Left lung (tissue), 14 donors: ENCODE measurements at places on chromosomes 6 and 20.
A peak's percentile ranks its signal among the peaks of the same experiment; 100 is the strongest.

- no peak for DNase-seq
These were observed 5.3 kb downstream of the APMAP start for GRCh38 chr20:24987244-24987643.

DNA sequence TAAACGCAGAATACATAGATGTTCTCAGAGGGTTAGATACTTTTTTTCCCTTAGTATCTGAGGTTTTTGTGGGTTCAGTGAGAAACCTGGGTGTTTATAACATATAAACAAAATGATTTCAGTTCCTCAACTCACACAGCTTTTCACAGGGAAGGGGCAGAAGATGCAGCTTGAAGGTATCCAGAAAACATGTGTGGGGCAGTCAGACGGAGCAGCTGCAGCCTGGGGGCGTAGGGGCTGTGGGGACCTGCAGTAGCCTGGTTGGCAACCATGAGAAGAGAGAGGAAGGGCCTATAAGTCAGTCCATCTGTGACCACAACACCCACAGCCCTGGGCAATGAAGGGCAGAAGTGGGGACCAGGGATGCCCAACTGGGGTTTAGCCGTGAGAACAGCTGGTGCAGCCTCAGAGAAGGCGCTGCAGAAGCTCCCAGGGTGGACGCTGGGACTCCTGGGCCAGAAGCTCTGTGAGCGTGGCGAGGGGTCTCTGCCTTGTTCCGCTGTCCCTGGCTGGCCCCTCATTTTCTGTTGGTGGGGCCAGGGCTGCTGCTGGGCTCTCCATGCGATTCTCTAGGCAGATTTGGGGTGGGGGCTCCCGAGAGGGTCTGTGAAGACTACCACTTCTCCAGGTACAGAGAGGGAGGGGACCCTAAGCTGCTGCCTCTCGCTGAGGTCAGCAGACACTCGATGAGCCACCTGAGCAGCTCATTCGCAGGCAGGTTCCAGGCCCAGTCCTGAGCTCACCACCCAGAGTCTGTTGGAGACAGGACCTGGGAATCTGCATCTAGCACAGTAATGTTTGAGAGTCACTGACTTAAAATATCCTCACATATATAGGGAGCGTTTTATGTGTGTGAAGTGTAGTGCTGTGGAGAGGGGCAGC is 181.2 kb downstream of the ZDHHC14 start:
- DNase-seq, result no peak

GRCh38 chr6:149234051-149234962 is 83.2 kb upstream of the TAB2 start:
- DNase-seq, result no peak

GRCh38 chr20:24694157-24694726 is 224.8 kb downstream of the SYNDIG1 start:
- DNase-seq, result no peak

DNA sequence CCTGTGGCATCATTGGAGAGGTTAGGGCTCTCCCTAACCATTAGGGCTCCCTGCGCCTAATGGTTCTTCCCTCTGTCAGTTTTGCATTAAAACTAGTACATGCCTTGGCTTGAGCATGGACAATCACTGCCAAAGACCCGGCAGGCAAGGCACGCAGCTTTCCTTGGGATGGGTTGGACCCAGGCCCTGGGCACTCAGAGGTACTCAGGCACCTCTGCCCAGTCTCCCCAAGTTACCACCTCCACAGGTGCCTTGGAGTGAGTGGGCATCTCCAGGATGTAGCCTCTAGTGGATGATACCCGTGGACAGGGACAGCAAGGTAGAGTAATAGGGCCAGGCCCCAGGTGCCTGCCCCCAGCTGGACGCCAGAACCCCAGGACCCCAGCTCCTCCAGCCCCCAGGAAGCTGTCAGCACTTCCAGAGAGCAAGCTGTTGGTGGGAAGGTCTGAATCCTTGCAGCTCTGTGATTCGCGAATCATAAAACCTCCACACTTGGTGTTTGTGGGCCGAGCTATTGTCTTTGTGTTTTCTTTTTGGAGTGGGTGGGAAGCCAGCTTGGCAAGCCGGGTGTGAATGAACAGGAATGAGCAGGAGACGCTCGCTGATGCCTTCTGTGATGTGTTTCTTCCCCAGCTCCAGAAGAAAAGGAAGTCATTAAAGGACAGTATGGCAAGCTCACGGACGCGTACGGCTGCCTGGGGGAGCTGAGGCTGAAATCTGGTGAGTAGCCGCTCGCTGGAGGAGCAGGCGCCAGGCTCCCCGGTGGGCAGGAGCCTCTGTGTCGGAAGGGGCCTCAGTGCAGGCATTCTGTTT is 35.1 kb downstream of the SYNJ2 start:
- DNase-seq, result peak; percentile 53

- DNase-seq, result no peak
These were observed 4.6 kb downstream of the SLC44A4 start for GRCh38 chr6:31874084-31874670.

GRCh38 chr6:140370441-140370840 is 996.0 kb upstream of the CITED2 start:
- no peak for DNase-seq

GRCh38 chr6:161487694-161488093 is 213.8 kb upstream of the AGPAT4 start:
- DNase-seq, result no peak

DNA sequence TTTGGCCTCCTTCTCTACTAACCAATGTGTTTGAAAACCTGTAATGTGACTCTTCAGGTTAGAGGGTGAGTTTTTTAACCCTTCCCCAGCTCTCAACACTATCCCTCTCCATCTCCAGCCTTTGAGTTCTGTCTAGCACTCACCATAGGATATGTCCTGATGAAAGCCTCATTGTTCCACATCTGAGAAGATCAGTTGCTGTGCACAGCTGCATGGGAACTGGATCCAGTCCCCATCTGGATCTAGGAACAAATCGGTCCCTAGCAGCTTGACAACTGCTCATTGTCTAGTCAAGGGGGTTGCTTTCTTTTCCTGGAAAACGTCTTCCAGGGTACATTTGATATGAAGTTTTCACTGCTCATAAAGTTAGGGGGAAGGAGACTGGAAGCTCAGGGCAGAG is 45.4 kb upstream of the AGPAT4 start:
- no peak for DNase-seq

DNA sequence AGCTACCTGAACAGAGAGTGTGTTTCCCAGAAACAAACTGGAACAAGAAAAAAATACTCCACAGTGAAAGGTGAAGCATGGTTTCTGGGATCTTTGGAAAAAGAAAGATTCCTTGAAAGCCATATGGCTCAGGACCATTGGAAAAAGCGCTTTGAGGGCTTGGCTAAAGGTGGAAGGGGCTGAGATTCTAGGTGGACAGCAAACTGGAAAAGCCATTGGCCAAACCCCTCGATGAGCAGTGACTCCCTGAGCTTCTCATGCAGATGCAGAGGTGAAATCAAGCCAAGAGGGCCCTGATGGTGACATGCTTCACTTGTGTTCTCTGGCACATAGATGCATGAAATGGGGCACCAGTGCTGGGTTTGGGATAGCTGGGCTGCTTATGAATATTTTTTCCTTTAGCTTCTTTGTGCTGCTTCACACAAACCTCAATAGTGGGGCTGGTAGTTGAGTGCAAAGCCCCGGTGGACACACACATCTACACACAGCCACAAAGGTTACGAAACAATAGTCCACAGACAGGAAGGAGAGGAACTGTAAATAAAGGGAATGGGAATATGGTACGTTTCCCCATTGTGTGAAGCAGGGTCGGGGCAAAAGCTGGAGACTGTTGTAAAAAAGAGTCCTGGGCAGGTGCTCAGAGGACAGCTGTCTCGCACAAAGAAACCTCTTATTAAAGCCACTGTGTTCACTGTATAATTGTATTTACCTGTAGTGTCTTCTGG is 117.8 kb downstream of the FOXA2 start:
- DNase-seq, result no peak

DNA sequence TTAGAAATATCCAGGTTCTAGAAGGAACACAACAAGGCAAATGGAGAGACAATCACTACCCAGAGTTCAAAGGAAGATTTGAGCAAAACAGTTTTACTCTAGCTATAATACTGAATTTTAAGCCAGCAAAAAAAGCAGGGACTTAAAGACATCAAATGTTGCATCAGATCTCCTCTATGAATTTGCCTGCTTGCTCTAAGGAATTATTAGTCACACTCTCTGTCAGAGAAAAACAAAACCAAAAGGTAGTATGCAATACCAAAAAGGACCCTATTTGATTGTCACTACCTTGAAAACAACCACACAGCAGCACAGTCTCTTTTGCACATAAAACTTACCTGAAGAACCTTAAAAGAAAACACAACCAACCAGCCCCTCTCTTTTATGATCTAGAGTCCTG is 46.3 kb downstream of the BTBD9 start:
- no peak for DNase-seq

DNA sequence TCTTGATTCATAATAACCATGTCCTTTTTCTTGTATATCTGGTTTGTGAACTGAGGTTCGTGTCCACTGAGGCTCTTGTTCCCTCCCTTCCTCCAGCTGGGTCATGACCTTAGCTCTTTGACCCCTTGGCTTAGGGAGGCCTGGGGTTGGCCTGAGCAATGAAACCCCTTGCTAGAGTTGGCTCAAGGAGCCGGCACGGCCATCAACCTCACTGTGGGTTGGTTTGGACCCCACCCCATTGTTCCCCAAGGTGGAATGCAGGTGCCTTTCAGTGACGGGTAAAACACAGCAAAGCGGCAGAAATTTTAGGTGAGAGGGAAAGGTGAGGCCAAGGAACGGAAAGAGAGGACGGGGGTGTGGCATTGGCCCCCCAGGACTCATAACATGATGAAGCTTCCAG is 44.5 kb upstream of the PHACTR3 start:
- DNase-seq, result no peak

GRCh38 chr20:43558412-43559146 is at the start of gene SGK2:
TSS of gene SGK2 (plus strand) at chr20:43559027. CDS start at chr20:43566496, 7,469 bp downstream.
- DNase-seq, result peak; percentile 65

DNA sequence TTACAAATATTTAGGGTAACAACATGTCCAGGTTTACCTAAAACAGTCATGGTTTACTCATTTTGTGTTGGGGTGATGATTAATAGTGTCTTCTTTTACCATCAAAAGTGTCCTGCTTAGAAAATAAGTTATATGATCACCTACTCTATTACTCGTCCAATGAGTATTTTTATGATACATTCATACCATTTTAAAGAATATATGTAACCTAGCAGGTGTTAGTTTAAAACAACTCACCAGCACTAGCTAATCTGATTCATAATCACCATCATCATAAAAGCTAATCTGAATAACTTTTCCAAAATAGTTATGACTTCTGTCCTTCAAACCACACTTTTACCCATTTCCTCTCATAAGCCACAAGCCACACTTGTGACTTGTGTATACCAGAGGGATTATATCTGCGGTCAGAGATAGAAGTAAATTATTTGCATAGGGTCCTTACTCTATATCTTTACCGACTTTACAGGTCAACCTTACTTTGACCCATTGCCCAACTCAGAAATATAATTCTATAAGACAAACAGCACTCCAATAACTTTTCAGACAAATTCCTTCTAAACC is 33.3 kb upstream of the NRN1 start:
- no peak for DNase-seq

- DNase-seq, result no peak
These were observed 157.4 kb downstream of the OPRM1 start for GRCh38 chr6:154196333-154196885.

DNA sequence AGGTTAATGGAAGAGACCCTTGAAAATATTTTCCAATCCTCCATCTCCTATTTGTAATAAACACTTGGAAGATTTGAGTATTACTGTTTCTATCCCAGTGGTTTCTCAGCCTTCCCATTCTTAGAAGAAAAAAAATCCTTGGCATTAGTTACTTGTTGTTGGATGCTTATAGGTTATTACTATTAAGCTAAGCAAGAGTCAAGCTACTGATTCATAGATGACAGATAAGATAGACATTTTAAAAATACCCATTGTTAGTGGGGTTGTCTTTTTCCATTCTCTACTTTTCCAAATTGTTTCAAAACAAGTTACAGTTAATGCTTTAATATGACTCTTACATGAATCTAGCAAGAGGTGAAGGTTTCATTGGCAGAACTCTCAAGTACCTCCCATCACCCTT is 158.5 kb downstream of the HIVEP2 start:
- DNase-seq, result no peak

DNA sequence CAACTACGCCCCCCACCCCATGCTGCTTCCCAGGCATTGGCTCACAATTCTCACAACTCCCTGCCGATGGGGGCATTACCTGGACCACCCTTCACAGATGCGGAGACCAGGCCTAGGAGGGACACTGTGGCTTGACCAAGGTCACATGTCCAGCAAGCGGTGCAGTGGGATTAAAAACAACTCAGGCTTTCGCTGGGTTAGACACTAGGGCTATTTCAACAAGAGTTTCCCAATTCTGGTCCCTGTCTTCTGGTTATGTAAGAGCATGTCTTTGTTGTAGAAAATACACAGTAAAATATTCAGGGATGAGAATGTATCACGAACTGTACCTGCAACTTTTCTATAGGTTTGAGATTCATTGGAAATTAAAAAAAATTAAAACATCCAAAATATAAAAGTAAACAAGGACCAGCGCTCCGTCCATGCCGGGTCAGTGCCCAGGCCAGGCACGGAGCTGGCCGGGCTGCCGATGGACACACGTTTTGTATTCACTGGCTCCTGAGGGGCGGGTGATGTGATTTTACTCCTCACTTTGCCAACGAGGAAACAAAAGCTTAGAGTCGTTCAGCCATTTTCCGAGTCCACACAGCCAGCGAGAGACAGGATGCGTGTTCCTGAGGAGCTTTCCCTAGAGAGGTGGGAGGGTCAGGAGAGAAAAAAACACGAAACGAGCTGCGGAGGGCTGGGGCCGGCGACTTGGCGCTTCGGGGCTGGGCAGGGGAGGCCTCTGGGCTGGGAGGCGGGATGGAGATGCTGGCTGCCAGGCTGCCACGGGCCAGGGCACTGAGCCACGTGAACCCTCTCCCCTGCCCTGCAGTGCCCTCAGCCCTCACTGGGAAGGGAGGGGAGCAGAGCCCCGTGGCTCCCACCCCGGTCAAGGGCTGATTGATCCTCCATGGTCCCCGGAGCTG is 17.1 kb upstream of the VSTM2L start:
- DNase-seq, result no peak

- DNase-seq, result no peak
These were observed 102.7 kb upstream of the CARMIL1 start for GRCh38 chr6:25176466-25176865.

- no peak for DNase-seq
These were observed 42.3 kb upstream of the FAM83C start for GRCh38 chr20:35334311-35335101.

DNA sequence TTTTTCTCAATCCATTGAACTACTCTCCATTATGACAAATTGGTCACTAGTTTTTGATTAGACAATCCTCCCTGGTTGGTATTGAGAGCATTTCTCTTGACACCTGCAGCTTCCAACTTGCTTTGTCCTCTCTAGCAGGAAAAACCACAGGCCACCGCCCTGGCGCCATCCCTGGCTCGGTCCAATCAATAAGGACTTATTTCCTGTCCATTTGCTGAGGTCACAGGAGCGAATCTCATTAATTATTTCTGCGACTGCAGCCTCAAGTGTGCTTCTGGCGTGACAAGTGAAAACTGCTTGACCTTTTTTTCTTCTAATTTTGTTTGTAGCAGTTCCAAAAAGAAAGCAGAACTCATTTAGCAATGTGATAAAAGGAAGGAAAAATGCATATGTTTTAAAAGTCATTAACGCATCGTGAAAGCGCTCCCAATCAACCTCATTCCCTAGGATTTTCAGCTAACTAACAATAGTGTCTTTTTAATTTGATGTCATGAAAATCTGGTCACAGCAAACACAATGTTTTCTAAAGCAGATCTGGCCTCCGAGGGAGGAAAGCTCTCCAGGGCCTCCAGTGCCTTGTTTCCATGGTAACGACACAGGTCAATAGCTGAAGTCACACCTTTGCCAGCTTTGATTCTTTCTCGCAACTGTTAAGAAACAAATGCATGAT is 39.0 kb upstream of the BEND3 start:
- DNase-seq, result no peak

- no peak for DNase-seq
These were observed 34.1 kb upstream of the SPACA1 start for GRCh38 chr6:88013554-88013953.

- no peak for DNase-seq
These were observed 41.7 kb upstream of the CITED2 start for GRCh38 chr6:139416146-139416545.
